ENCODE measurements at places on chromosomes 1 and 21. TPM values are rescaled to one million over a fixed set of nuclear protein-coding genes. Genes with fewer than 3 reads are reported as not detected.

FNDC5 gene
- 0.20 TPM for total RNA-seq

LHX8 gene
- total RNA-seq, result 1.0 TPM

TDRD5 gene
- 0.03 TPM for total RNA-seq

KCNJ9 gene
- total RNA-seq, result not detected

LCE3E gene
- 0.12 TPM for total RNA-seq

SAMSN1 gene
- not detected for total RNA-seq

OR2T2 gene
- total RNA-seq, result not detected

NDUFS2 gene
- total RNA-seq, result 78.6 TPM

EDARADD gene
- total RNA-seq, result 3.8 TPM

SPRR4 gene
- not detected for total RNA-seq

XCL2 gene
- not detected for total RNA-seq

SLAMF9 gene
- 0.41 TPM for total RNA-seq

CENPF gene
- 65.6 TPM for total RNA-seq

PDZK1 gene
- total RNA-seq, result 0.95 TPM

TMEM61 gene
- total RNA-seq, result 0.99 TPM

SPATA21 gene
- total RNA-seq, result 0.03 TPM

SPRR2F gene
- not detected for total RNA-seq

ZNF683 gene
- total RNA-seq, result not detected

PLXNA2 gene
- 3.8 TPM for total RNA-seq

ITLN2 gene
- total RNA-seq, result 0.70 TPM

GLIS1 gene
- total RNA-seq, result 0.02 TPM

IRF6 gene
- total RNA-seq, result 0.14 TPM

DYRK1A gene
- 13.7 TPM for total RNA-seq

DIO1 gene
- total RNA-seq, result not detected

C1QTNF12 gene
- 1.5 TPM for total RNA-seq

ALX3 gene
- total RNA-seq, result not detected

RNU1-1 gene
- total RNA-seq, result not detected

All from A549 treated with AZD2906 at 1 μM for 4 hours (cell line).